Neural progenitor cell (in vitro differentiated cells): ENCODE measurements at places on chromosomes 6 and 20. TPM values are rescaled to one million over a fixed set of nuclear protein-coding genes. Genes with fewer than 3 reads are reported as not detected.

GRCh38 chr6:45421709-45422502, 44.2 kb upstream of the SUPT3H start:
- DNase-seq, result peak; percentile 80

GRCh38 chr6:20202324-20202658, 10.0 kb downstream of the MBOAT1 start:
- DNase-seq, result no peak

- DNase-seq, result no peak
These were observed 12.5 kb downstream of the OTOR start for GRCh38 chr20:16760431-16761304.

DNA sequence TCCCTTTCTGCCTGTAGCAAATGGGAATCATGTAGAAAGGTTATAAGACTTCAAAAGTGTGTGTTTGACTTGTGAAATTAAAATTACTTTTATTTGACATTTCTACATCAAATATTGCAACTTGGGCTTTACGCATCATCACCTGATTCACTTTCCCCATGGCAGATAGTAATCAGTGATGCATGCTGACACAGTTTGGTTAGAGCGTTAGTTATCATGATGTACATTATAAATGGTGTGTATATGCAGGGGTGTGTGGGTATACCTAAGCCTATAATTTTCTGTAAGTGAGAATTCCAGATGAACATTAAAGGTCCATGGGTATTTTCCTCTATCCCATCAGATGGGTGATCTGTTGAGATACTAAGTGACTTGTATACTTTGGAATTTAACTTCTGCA, 141.5 kb downstream of the KLHL32 start:
- DNase-seq, result no peak

DNA sequence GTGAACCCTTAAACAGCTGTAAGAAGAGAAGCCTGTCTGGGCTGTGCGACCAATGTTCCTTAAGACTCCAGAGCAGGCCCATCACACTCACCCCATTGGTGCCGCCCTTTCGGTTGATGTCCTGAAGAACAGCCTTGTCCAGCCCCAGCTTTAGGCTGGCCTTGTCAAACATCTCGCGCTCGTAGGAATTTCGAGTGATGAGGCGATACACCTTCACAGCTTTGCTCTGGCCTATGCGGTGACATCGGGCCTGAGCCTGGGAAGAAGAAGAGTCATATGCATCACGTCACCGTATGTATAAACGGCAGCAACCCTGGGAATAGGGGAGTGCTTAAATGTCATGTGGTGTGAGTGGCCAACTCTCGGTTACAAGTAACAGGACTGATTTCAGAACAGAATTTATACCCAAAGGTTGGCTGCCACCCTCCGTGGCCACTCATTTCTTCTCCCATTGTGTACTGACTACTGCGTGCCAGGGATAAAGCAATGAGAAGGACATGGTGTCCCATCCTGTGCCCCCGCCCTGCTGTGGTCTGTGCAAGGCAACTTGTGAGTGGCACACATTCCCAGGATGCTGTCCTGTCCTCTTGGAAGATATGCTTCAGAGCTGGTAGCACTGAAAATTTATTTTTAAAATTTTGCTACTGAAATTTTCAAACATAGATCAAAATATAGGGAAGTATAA, 90.7 kb upstream of the EMILIN3 start:
- no peak for DNase-seq

- DNase-seq, result no peak
These were observed 414 bp downstream of the TGM2 start for GRCh38 chr20:38164624-38165088.

- DNase-seq, result no peak
These were observed 1.2 kb downstream of the ELOVL2 start for GRCh38 chr6:11042750-11043377.

- DNase-seq, result no peak
These were observed 68.3 kb upstream of the TMEM244 start for GRCh38 chr6:129929433-129929832.

DNA sequence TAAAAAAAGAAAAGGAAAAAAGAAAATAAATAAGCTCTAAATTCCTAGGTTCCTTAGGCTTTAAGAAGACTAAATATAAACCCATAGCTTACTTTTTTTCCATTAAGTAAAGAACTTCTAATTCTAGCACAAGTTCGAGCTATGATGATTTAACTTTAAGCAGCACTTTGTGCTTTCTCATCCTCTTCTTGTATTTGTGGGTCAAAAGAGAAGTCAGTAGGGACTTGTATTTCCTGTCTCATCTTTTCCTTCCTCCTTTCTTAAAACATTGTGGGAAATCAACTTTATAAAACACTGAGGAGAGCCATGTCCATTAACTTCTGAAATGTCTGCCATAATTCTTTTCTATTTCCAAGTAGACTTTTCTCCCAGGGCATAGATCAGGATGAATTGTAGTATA, 637.7 kb upstream of the CITED2 start:
- no peak for DNase-seq

DNA sequence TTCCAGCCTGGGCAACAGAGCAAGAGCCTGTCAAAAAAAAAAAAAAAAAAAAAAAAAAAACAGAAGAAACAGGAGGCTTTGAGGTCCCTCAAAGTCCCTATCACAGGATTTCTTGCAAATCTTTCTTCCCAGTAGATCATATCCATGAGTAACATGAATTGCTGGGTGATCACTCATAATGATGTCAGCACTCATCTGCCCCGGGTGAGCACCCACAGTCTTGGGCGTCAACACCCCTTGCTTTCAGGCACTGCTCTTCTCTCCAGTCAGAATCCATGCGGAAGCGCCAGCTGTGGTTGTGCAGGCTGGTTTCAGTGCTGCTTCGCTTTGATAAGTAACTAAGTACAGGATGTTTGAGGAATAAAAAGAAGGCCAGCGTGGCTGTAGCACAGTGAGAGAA, 40.2 kb upstream of the INSM1 start:
- DNase-seq, result no peak

GRCh38 chr20:1664911-1665310, 7.3 kb upstream of the SIRPG start:
- DNase-seq, result no peak

- no peak for DNase-seq
These were observed 1.2 kb downstream of the TM9SF4 start for GRCh38 chr20:32110727-32111126.

DNA sequence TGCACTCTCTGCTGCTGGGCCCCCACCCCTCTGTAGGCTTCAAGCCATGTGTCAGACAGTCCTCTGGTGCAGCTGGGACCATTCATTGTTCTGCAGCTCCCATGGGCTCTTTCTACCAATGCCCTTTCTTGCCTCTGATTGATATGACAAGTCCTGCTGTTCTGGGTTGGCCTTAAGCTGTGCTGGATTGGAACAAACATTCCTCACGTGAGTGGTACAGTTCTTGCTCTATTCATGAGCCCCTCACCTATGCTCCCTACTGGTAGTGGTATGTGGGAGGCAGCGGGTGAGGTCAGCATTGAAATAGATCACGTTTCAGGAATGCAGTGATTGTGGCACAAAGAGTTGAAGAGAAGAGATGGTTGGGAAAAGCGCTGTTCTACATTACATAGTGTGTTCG, 48.8 kb upstream of the RALY start:
- DNase-seq, result no peak

DNA sequence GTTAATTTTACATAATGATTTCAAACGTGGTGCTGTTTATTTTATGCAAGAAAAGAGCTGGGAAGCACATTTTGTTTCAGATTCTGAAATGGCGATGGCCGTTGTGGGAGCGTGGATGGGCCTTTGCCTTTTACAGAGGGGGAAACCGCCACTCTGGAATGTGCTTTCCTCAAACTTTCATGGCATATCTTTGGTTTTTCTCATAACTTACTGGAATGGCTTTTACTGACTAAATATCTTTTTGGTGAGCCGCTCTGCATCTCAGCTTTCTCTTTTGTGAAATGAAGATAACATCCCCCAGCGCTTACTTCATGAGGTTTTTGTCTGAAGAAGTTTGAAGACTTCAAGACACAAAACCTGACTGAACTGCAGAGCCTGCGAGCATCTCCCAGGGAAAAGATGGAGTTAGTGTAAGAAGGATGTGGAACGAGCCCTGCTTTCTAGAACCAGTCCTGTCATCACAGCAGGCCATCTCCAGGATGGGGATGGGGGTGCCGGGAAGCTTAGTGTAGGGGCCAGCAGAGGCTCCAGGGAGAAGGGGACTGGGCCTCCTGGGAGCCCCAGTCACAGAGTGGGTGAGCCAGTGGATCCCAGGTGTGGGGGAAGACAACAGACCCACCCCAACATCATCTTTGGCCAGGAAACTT, 61.8 kb upstream of the TIAM2 start:
- DNase-seq, result no peak

DNA sequence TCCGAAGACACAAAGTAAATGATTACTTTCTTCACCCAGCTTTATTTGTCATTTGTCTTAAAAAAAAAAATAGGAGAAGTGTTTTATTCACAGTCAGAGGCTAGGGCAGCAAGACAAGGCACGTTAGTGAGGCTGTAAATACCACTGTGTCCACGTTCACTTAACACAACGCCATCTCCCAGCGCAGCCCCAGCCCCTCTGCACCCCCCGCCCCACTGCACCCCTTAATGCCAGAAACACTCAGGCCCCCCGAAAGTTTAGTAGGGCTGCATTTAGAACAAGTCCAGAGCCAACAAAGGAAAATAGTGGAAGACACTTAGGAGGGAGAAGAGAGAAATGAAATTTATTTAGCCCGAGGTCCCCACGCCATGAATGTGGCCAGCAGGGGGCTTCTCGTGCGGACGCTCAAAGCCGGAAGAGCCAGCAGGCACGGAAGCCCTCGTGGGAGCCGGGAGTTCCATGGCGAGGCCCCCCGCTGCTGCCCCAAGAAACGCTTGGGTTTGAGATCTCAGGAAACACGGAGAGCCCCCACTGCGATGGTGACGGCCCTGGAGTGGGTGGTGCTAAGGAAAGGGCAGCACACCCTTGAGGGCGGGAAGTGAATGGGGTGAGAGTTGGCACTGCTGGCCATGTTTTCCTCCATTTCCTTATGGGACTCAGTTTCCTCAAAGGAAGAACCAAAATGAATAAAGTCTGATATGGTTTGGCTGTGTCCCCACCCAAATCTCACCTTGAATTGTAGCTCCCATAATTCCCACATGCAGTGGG, 50.2 kb downstream of the IYD start:
- peak; percentile 69 for DNase-seq

GRCh38 chr20:33561692-33562601, 72.1 kb downstream of the CBFA2T2 start:
- DNase-seq, result peak; percentile 22

GRCh38 chr6:16305788-16306187, 67.4 kb downstream of the GMPR start:
- DNase-seq, result no peak

GRCh38 chr20:57964011-57964862, 254.4 kb upstream of the PMEPA1 start:
- no peak for DNase-seq

Gene SYNE1
- total RNA-seq, result 4.5 and 6.0 TPM in 2 replicates

Gene TRMT11
- total RNA-seq, result 51.9 and 105 TPM in 2 replicates

Gene TMEM170B
- total RNA-seq, result 13.6 and 19.7 TPM in 2 replicates

Gene NKAPL
- not detected in 2 replicates for total RNA-seq

Gene MYLK4
- 0.25 TPM in 1 of 2 replicates, not detected in the other for total RNA-seq

Gene ZBTB9
- 10.2 and 12.7 TPM in 2 replicates for total RNA-seq

Gene DACT2
- 0.36 and 5.5 TPM in 2 replicates for total RNA-seq

Gene TMC2
- not detected in 2 replicates for total RNA-seq

Gene MRPS18B
- total RNA-seq, result 18.5 and 32.1 TPM in 2 replicates

Gene CLIC5
- total RNA-seq, result 0.06 TPM in 1 of 2 replicates, not detected in the other

Gene VARS1
- total RNA-seq, result 34.1 and 66.8 TPM in 2 replicates

Gene XKR7
- total RNA-seq, result 0.07 and 0.19 TPM in 2 replicates

Gene IRF4
- 0.11 and 0.53 TPM in 2 replicates for total RNA-seq
